ENCODE measurements at places on chromosomes 7 and 10.

DNA sequence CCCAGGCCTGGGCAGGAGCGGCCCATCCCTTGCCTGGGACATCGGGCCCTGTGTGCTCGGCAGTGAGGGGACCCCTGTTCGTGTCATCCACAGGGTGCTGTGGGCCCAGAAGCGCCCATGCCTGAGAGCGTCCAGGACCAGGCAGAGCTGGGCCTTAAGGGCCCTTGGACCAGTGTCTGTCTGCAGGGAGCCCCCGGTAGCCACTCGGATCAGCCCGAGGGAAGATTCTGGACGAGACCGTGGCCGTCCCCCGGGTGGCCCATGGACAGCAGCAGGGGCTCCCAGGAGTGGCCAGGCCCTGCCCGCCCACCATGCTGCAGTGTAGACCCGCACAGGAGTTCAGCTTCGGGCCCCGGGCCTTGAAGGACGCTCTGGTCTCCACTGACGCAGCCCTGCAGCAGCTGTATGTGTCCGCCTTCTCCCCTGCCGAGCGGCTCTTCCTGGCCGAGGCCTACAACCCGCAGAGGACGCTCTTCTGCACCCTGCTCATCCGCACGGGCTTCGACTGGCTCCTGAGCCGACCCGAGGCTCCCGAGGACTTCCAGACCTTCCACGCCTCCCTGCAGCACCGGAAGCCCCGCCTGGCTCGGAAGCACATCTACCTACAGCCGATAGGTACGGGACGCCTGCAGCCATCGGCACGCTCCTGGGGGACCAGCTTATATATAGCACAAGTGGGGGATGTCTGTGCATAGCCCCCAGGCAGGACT is 12.3 kb downstream of the AMZ1 start:
- DNase-seq = no peak

- no peak for DNase-seq
Measured at GRCh38 chr7:27871086-27871485, 131.1 kb downstream of the TAX1BP1 start.

- DNase-seq = no peak
Measured at GRCh38 chr7:78968951-78969350, 484.5 kb downstream of the MAGI2 start.

GRCh38 chr10:47312663-47312995 is 9.6 kb upstream of the GDF2 start:
- DNase-seq = no peak

DNA sequence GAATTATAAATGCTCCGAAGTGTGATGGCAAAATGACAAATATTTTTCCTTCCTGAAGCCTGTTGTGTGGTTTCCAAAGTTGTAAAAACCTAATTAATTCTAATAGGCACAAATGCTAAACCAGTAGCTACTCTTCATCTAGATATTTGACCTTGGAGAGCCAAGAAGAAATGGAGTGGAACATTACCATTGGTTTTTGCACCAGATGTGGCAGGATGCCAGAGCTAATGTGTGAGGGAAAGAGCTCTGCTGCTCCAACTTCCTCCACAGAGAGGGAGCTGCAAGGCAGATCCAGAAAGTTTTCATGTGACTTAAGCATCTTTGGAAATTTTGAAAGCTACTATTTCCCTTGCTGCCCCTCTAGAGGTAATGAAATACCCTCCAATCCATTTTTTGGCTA is 65.1 kb upstream of the HPS1 start:
- no peak for DNase-seq

DNA sequence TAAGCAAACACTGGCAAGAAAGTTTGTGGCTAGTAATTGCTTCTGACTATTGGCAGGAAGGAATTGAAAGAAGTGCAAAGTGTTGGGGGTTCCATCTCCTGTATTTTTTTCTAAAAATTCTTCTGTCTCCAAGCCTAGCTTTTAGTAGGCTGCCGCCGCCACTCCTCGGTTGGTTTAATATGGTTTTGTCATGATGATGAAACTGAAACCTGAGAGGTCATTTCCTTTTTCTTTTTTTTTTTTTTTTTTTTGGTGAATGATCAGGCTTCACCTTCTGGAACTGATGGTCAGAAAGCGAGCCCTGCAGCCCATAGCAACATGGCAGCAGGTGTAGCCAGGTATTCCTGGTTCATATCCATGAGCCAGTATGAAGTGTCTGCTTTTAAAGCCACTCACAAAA is 75.3 kb upstream of the AGBL3 start:
- DNase-seq = no peak

Measured in activated naive CD4-positive, alpha-beta T cell (primary cell).